ENCODE measurements at places on chromosomes 16 and 17. TPM values are rescaled to one million over a fixed set of nuclear protein-coding genes. Genes with fewer than 3 reads are reported as not detected.

KRT31 gene
- total RNA-seq = not detected

GRCh38 chr17:245611-246010, 64.2 kb upstream of the DOC2B start:
- no peaks in the 10 kb centered on the region for H3K4me1 ChIP-seq
- no peak overlapping the region for H3K27ac ChIP-seq
- H3K36me3 ChIP-seq = no peaks in the 10 kb centered on the region
- DNase-seq = no peak
- H3K4me3 ChIP-seq = no peak overlapping the region

DNA sequence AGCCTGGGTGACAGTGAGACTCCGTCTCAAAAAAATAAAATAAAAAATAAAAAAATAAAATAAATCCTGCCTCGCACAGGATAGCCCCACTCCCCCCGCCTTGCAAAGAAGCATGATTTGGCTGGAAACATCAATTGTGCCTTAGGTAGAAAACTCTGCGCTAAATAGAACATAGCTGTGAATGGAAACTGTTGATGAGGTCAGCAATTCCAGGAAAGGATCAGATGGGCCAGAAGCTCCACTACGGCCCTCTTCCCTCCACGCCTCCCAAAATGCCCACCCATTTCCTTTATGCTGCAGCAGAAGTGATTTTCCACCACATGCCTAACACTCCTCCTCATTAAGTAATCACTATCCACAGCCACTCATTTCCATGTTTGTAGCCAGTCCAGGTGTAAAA, 473.4 kb downstream of the XYLT1 start:
- H3K27ac ChIP-seq = no peak overlapping the region
- no peaks in the 10 kb centered on the region for H3K36me3 ChIP-seq
- no peak overlapping the region for H3K4me3 ChIP-seq
- H3K27me3 ChIP-seq = no peaks in the 10 kb centered on the region
- DNase-seq = no peak

GRCh38 chr17:55284001-55284884, 19.5 kb downstream of the HLF start:
- H3K36me3 ChIP-seq = no peaks in the 10 kb centered on the region
- no peak overlapping the region for H3K4me3 ChIP-seq
- H3K27me3 ChIP-seq = peaks cover 11% of the 10 kb centered on the region
- DNase-seq = peak; percentile 65
- peaks cover 16% of the 10 kb centered on the region for H3K4me1 ChIP-seq

PRSS21 gene
- total RNA-seq = 11.8 TPM

CES4A gene
- total RNA-seq = 27.5 TPM

DNA sequence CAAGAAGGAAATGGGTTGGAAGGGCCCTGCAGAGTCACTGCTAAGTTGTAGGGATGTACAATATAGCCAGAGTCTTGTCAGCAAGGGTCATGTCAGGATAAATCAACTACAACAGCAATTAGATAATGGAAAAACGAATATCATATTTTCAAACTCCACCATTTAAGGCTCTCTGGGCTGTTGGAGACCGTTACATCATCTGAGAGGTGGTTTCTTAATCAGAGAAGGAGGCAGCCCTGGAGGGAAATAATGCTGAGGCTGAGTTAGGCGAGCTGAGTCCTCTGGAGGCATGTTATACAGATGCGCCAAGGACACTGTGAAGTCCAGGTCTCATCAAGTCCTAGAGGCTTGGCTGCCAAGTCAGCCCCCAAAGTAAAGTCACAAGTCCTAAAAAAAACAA, 30.3 kb downstream of the LYRM9 start:
- H3K4me1 ChIP-seq = peaks cover 6% of the 10 kb centered on the region
- no peaks in the 10 kb centered on the region for H3K36me3 ChIP-seq
- DNase-seq = no peak
- no peak overlapping the region for H3K27ac ChIP-seq
- peaks cover 8% of the 10 kb centered on the region for H3K27me3 ChIP-seq
- H3K4me3 ChIP-seq = no peak overlapping the region

TSNAXIP1 gene
- 0.65 TPM for total RNA-seq

KRT16 gene
- not detected for total RNA-seq

- H3K36me3 ChIP-seq = no peaks in the 10 kb centered on the region
- H3K4me1 ChIP-seq = no peaks in the 10 kb centered on the region
- DNase-seq = no peak
- H3K27ac ChIP-seq = no peak overlapping the region
- H3K27me3 ChIP-seq = no peaks in the 10 kb centered on the region
Measured at GRCh38 chr17:71869293-71869692, 251.5 kb upstream of the SOX9 start.

DNA sequence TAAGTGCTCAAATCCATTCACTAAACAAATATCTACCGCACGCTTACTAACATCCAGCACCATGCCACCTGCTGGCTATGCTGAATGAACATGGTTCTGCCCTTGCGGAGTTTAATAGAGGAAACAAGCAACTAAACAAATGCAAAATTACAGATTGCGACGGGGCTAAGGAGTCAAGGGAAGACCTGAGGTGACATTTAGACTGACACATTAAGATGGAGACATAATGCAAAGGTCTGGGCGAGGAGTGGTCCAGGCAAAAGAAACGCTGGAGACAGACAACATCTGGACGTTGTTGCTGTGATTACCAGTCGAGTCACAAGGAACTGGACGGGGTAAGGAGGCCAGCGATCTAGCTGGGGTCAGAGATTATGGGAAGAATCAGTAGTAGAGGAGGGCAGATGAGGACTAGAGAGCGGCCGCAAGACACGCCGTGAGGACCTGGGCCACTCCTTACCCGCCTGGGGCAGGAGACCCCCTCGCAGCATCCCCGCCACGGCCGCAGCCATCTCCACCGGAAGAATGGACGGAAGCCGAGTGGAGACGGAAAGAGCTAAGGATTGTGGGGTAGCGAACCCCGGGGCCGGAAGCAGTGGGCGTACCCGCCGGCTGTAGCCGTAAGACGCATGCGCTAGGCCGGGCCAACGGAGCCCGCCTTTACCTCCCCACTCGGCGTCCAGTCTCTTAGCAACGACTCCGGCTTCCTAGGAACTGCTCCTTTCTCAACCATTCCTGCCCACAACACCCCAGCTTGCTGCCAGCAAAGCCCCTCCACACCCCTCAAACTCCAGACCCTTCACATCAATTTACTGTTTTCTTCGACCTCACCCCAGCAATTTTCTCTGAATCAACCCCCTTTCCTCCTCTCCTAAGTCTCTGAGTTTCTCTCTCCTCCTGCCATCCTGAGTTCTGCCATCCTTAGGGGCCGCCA, at the start of the genes LRRC46 and MRPL10:
TSS of gene LRRC46 (plus strand) at position 668 of the 931 bp plus-strand sequence. CDS start 320 bp downstream, outside the sequence.
TSS of gene MRPL10 (minus strand) at position 539 of the 931 bp plus-strand sequence. CDS start at position 509, 30 bp downstream.
- H3K4me3 ChIP-seq = peak within 1 kb of the TSS; percentile 94
- no peaks in the 10 kb centered on the region for H3K27me3 ChIP-seq

GAS2L2 gene
- total RNA-seq = not detected

GRCh38 chr16:1920727-1921171, 2.5 kb upstream of the HS3ST6 start:
- no peak overlapping the region for H3K27ac ChIP-seq
- no peaks in the 10 kb centered on the region for H3K36me3 ChIP-seq
- no peak overlapping the region for H3K4me3 ChIP-seq

KCTD19 gene
- total RNA-seq = 1.0 TPM

- H3K27ac ChIP-seq = no peak overlapping the region
- no peaks in the 10 kb centered on the region for H3K36me3 ChIP-seq
- peaks cover 24% of the 10 kb centered on the region for H3K27me3 ChIP-seq
- H3K4me3 ChIP-seq = no peak overlapping the region
- peaks cover 16% of the 10 kb centered on the region for H3K4me1 ChIP-seq
- DNase-seq = no peak
Measured at GRCh38 chr16:57632568-57632967, 4.1 kb downstream of the ADGRG1 start.

- H3K4me1 ChIP-seq = peaks cover 17% of the 10 kb centered on the region
- H3K36me3 ChIP-seq = peaks cover 17% of the 10 kb centered on the region
- no peak overlapping the region for H3K4me3 ChIP-seq
- H3K27ac ChIP-seq = no peak overlapping the region
- no peak for DNase-seq
Measured at GRCh38 chr16:67764158-67764667, 42.1 kb downstream of the RANBP10 start.

GRCh38 chr16:11774065-11774626, 22.9 kb downstream of the ZC3H7A start:
- peaks cover 10% of the 10 kb centered on the region for H3K4me1 ChIP-seq
- peak overlapping the region; percentile 53 for H3K27ac ChIP-seq

CLEC10A gene
- not detected for total RNA-seq

ITGB3 gene
- total RNA-seq = not detected

Measured in activated CD4-positive, alpha-beta T cell treated with anti-CD3 and anti-CD28 coated beads, Interleukin-2, amount 10 ng/mL, durations not matched to agents 24 days and 14 days (primary cell).